ENCODE measurements at places on chromosomes 2 and 18.

DNA sequence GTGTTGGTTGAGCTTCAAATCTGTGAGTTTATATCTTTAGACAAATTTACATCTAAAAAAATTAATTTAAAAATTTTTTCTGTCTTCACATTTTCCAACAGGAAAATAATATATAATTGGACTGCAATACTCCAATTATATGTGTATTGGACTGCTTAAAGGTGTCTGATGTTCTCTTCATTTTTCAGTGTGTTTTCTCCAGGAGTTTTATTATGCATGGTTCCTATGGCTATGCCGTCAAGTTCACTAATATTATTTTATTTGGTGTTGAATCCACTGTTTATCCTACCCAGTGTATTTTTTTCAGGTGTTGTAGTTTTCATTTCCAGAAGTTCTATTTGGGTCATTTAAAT is 62.1 kb upstream of the CTLA4 start:
- DNase-seq, result no peak

DNA sequence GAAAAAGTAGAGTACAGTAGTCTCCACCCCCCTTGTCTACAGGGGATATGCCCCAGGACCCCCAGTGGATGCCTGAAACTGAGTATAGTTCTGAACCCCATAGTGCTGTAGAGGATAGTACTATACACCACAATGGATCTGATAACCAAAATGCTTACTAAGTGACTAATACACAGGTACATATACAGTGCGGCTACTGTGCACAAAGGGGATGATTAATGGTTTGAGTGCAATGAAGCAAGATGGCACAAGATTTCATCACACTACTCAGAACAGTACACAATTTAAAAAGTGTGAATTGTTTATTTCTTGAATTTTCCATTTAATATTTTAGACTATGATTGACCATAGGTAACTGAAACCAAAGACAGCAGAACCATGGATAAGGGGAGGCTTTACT is 446.9 kb upstream of the NRP2 start:
- DNase-seq, result no peak

DNA sequence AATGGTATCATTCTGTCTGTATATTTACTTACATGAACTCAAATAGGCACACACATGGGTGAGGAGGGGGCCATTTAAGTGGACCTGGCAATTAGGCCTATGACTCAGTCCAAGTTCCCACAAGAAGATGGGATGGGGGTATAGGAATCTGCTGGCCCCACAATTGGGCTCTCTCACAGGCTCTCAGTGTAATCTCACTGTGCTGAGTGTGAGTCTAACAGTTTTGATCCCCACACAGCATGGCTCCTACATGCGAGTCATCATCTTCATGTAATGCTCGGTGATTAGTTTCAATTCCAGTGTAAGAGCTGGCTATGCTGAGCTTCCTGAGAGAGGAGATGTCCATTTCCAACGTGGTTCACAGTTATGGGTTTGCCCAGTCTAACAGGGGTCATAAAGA is 114.0 kb downstream of the GATA6 start:
- no peak for DNase-seq

DNA sequence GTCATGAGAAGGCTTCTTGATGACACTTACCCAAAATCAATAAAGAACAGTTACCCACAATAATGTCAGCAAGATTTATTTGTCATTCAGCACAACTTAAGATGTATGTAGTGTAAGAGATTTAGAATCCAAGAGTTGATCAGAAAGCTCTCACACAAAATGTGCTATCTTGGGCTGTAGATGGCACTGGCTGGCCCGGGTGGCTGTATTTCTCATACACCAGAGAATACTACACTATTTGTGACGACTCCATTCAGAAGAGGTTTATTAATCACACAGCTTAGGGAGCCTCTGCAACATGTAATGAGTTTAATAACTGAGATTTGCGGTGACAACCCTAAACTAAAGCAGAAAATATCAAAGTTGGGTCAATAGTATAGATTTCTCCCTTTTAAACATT is 530.4 kb upstream of the KLHL29 start:
- DNase-seq, result no peak

- peak; percentile 82 for DNase-seq
These were observed at the start of gene MTHFD2 for GRCh38 chr2:74198461-74199274. TSS of gene MTHFD2 (plus strand) at chr2:74198615. CDS start at chr2:74198642, 27 bp downstream.

DNA sequence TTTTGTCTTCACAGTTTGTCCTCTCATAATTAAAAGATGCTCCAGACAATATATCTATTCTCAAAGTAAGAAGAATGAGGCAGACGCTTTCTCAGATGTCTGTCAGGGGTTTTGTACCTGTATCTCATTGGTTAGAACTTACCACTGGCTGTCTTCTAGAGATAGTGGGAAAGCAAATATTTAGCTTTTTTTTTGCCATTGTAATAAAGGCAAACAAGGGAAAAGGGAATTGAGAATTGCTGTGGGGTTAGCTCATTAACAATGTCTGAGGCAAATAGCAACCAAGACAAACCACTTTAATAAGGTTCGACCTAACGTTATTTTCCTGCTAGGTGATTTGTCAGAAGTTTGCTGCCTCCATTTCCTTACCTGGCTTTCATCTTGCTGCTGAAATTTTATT is 30.0 kb downstream of the ZNF638 start:
- DNase-seq, result no peak

DNA sequence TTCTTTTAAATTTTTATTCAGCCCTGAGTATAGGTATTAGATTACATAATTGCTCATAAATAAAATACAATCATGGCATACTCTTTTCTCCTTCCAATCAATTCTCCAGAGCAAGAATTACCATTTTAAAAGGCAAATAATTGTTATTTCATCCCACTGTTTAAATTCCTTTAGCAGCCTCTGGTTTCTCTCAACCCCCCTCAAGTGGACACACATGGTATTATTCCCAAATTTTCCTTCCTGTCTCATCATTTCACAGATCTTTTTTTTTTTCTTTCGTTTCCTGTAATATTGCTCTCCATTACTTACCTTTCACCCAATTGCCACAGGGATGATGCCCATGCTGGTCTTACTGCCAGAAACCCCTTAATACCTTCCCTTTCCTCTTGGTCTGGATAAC is 385.2 kb downstream of the RIT2 start:
- no peak for DNase-seq

DNA sequence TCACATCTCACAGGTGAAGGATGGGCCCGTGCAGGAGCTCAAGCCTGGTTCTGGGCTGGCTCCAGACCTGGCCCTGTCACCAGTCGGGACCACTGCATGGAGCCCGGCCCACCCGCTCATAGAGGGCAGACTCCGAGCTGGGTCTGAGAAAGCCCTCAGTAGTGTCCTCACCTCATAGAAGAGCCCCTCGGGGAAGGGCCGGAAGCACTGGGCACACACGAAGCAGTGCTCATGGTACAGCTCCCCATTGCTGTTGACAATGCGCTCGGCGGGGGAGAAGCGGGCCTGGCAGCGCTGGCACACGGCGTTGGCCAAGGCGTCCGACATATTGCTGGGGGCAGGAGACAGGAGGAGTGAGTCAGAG is 11.3 kb downstream of the GPR17 start:
- DNase-seq, result no peak

- DNase-seq, result no peak
These were observed 206.9 kb upstream of the NRP2 start for GRCh38 chr2:205475416-205475768.

- no peak for DNase-seq
These were observed 2.3 kb upstream of the MAB21L4 start for GRCh38 chr2:240898108-240898730.

DNA sequence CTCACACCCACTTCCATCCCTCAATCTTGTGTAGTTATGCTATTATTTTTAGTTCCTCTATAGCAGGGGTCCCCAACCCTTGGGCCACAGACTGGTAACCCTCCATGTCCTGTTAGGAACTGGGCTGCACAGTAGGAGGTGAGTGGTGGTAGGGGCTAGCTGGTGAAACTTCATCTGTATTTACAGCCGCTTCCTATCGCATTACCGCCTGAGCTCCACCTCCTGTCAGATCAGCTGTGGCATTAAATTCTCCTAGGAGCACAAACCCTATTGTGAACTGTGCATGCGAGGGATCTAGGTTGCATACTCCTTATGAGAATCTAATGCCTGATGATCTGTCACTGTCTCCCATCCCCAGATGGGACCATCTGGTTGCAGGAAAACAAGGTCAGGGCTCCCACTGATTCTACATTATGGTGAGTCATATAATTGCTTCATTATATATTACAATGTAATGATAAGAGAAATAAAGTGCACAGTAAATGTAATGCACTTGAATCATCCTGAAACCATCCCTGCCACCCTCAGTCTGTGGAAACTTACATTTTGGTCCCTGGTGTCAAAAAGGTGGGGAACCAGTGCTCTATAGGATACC is 1.6 kb upstream of the RAB11FIP5 start:
- no peak for DNase-seq

Data from KG1 (cell line).